ENCODE measurements at places on chromosomes 16 and 17.

- DNase-seq = no peak
Observed at GRCh38 chr17:27351759-27352158, 57.8 kb downstream of the WSB1 start.

- no peak for DNase-seq
Observed at GRCh38 chr17:72916991-72917390, 175.5 kb downstream of the SLC39A11 start.

- no peak for DNase-seq
Observed at GRCh38 chr16:8323153-8323552, 267.2 kb downstream of the TMEM114 start.

DNA sequence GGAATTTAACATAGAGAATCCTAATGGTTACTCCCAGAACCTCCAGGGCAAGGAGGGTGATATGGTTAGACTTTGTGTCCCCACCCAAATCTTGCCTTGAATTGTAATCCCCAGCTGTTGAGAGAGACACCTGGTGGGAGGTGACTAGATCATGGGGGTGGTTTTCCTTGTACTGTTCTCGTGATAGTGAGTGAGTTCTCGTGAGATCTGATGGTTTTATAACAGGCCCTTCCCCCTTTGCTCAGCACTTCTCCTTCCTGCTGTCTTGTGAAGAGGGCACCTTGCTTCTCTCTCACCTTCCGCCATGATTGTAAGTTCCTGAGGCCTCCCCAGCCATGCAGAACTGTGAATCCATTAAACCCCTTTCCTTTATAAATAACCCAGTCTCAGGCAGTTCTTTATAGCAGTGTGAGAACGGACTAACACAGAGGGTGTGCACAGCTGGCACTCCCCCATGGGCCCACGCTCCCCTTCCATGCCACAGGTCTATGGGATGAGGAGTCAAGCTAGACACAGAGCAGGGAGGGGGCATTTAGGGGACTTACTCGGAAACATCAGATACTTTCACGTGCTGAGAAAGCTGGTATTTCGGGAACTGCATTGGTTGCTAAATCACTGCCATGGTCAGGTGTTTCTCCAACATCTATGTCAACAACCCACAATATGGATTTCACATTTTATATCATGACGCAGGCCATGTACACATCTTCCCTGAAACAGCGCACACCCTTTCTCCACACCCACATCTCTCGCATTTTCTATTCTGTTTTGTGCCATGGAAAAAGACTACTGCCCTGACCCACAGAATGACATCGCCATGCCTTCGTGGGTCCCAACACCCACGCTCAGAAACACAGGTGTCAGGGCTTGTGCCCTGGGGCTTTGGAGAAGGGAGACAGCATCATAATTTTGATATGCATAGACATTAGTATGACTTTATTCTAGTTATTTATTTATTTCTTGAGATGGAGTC lies 199.1 kb upstream of the GSE1 start:
- no peak for DNase-seq
